ENCODE measurements at places on chromosomes 3 and 15.

- DNase-seq: peak; percentile 24
Observed at GRCh38 chr3:30319713-30320112, 286.7 kb upstream of the TGFBR2 start.

DNA sequence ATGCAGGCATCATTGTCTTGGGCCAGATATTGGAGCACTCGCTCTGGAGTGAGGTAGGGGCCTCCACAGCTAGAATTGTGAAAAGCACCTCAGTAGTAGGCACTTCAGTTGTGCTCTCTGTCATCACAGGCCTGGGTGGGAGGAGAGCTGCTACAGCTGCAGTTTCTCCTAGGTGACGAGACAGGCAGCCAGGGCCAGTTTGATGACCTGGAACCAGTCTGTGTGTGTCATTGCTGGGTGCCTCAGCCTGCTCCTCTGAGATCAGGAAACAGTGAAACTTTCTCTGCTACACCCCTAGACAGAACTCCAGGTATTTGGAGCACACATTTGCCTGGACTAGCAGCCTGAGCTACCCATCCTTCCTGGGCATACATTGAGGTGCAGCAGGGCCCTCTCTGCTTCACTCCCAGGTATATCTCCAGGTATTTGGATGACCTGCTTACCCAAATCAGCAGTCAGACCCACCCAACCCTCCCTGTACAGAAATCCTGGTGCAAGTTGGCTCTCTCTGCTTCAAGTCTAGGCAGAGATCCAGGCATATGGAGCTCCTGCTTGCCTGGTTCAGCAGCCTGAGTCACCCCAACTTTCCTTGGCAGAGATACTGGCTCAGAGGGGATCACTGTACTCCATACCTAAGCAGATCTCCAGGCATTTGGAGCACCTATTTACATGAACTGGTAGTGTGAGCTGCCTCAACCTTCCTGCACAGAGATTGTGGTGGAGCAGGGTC, 54.3 kb upstream of the SGO1 start:
- DNase-seq: no peak

GRCh38 chr15:80568876-80569605, 126.1 kb upstream of the ABHD17C start:
- DNase-seq: no peak

DNA sequence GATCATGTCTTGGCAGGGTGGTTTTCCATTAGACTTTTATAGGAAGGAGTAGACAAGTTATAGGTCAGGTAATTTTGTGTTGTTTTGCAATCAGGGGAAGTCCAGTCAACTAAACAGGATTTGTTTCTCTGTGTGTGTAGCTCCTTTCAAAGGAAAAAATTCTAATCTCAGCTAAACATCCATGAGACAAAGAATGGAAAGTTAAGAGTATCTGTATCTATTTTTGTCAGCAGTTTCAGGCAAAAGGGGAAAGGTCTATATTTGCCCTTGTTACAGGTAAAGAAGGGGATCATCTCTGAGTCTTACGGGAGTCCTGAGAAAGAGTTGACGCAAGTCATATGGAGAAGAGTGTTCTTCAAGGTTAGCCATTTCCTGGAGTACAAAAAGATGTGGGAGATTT, 79.3 kb downstream of the GAP43 start:
- DNase-seq: no peak

DNA sequence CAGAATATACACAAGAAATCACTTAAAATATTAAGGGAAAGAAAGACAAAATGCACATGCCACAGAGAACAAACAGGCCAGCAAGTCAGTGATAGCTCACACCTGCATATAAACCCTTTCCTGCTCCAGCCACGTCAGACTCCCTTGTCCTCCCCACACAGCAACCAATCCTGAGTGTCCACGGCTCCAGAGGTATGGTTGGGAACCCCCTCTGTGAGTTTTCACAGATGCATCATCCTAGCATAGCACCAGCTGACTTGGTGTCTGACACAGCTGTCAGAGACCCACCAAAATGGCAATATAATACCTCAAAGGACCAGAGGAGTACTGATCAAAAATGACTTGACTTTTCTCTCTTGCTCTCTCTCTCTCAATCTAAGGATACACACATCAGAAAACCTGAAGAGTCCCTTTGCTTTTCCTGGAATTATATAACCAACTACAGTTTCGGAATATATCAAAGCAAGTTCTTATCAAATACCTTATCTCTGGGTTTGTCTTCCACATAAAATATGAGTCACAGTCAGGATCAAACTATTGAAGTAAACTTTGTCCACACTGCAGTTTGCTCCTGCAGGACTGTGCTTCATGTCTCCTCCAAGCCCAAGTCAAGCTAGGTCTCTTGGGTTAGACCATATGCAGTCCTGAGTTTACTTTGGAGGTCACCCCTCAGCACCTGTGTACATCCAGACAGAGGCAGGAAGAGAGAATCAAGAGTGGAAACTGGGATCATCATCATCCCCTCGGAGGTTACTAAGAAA, 187.1 kb upstream of the THBS1 start:
- no peak for DNase-seq

DNA sequence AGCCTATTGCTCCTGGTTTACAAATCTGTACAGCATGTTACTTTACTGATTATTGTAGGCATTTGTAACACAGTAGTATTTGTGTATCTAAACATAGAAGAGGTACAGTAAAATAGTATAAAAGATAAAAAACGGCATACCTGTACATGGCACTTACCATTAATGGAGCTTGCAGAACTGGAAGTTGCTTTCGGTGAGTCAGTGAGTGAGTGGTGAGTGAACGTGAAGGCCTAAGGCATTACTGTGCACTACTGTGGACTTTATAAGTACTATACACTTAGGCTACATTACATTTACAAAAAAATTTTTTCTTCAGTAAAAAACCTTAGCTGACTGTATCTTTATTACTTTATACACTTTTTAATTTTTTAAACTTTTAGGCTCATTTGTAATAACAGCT, 90.9 kb downstream of the RAP2B start:
- no peak for DNase-seq

DNA sequence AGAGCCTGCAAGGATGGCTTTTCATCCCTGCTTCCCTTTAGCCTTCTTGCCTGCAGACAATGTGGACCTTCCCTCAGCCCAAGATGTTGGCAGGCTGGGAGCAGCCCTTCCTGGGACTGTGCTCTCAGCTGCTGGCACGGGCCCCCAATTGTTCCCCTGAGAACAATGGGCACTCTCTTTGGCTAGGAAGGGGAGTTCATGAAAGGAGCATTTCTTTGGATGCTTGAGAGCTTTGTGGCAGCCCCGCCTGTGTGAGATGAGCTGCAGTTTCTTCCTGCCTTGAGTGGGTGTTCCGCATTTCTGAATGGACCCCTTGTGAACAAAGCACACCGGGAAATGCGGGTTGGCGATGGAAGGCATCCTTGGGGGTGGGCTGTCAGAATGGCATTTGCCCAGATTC, 35.0 kb upstream of the BSN start:
- DNase-seq: no peak

- DNase-seq: no peak
Observed at GRCh38 chr3:138361561-138361971, 13.2 kb downstream of the MRAS start.

GRCh38 chr3:33447958-33448357, 7.8 kb upstream of the UBP1 start:
- no peak for DNase-seq

DNA sequence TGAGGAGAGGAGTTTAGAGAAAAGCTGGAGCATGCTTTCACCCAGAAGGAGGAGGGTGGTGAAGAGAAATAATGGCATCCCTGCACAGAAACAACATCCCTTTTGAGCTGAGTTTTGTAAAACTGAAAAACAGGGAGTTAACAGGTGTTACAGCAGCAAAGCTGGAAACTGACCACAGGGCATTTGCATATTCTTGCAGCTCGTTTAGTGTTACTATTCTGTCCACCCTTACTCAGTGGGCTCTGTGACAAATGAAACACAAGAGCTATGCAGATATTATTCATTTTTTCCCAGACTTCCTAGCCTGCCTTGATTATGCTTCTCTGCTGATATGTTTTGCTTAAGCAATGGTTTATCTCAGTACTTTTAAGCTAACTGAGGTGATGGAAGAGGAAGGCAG, 272.0 kb downstream of the NEK10 start:
- DNase-seq: no peak

DNA sequence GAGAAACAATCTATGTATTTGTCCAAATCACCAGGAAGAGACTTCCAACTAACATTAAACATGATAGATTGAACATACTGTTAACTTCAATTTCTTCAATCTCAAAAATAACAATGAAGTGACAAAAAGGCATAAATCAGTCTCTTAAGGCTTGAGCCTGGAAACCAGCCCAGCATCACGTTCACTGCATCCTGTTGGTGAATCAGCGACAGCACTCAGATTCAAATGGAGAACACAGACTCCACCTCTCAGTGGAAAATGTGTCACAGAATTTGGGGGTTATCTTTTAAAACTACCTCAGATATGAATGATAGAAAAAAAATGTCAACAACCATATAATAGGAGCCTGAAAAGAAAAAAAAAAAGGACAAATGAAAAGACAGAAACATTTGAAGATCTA, 212.0 kb downstream of the MINAR1 start:
- DNase-seq: no peak

DNA sequence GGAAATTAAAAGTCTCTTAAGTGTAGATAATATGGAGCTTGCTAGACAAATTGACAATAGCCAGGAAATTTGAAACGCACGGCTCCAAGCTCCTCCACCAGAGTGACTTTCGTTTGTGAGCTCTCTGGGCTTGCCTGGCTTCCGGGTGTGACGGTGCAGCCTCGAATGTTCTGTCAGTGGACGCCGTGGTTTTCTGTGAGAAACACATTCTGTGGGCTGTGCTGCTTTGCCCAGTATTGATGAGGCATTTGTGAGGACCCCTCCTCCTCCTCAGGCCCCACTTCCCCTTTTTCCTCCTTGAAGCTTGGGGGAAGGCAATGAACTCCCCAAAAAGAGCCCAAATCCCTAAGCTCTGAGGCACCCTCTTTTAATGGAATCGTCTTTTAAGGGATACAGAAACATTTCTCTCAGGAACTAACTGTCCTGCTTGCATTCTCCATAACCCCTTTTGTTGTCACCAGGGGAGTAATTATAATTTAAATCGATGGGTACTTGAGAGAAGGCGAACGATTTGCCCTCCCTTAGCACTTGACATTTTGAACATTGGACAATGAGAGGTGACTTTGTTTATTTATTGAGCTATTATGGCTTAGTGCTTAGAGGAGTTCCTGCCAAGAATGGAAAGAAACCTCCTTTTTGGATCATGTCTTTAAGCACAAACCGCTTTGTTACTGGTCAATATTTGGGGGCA, 40.8 kb downstream of the POLR2M start:
- DNase-seq: peak; percentile 46

- DNase-seq: no peak
Observed at GRCh38 chr15:36905908-36906307, 194.4 kb downstream of the MEIS2 start.

GRCh38 chr3:58737644-58738043, 71.1 kb upstream of the FAM3D start:
- no peak for DNase-seq

GRCh38 chr15:81789403-81789802, 256.4 kb downstream of the MEX3B start:
- no peak for DNase-seq

DNA sequence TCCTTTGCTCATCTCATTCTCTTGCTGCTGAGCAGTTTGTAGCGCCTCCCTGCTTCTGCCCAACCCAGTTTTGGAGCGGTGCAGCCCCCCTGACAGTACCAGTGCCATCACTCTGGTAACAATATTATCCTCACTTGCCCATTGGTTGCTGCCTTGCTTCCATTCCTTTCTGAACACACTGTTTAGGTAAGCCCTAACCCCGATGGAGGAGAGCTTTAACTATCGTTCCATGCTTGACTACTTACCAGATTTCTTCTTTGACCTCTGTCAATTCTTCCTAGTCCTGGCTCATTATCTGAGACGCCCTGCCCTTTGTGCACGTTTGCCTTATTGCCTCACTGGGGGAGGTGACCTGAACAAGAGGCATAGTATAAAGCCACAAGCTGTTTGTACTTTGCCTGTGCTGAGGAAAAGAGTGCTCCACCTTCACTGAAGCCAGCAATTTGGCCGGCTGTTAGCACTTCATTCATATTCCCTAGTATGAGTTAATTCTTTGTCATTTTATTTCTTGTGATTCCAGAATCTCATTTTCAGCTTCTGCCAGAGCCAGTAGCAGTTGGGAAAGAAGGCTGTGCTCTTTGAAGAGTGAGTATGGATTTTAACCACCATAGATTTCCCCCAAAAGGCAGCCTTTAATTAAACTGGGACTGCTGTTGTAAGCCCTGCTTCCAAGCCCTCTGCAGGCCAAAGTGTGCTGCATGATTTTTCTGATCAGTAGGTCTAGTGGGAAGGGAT, 11.9 kb downstream of the ABHD6 start:
- no peak for DNase-seq

DNA sequence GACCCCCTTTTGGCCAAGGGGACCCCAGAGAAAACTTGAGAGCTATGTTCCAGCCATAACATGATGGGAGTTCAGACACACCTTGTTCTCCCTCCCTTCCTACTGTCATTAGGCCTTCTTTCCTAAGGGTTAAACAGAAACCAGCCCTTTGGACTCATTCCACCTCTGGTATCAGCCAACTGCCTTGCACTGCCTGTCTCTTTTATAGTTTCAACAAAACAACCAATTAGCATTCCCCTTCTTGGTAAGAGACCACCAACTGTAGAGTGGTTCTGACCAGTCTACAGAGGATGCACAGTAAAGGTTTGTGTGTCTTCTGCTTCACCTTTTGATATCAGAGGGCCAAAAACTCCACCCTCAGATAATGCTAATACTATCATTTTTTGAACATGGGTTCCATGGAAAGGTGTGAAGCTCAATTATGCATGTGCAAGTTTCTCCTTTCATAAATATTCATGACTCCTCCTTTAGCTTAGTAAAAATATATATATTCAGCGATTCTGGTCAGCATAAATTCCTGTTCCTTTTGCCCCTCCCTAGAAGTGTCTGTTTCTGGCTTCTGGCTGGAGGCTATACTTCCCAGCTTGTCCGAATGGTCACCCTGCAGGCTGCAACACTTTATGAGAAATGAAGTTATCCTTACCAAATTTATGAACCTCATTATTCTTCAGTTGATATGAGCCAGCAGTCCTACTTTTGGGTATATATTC, 55.9 kb downstream of the SERP1 start:
- no peak for DNase-seq

DNA sequence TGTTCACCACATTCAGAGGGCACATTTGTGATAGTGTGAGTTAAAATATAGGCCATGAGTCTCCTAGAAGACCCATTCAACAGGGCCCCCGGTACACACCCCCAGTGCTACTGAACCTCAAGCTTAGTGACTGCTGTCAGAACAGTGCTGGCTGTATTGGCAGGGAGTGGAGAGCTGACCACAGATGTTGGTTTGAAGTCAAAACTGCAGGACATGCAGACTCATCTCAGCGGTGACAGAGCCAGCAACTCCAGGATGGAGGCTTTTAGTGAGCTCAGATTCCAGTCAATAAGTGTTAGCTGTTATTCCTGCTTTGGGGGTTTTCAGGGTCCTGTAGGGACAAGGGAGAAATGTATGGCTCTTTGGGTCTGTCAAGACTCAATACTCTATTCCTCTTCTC, 29.1 kb downstream of the PRR20G start:
- DNase-seq: no peak

GRCh38 chr3:100113723-100114412, 433 bp downstream of the FILIP1L start:
- no peak for DNase-seq

GRCh38 chr3:59289831-59290230, 240.0 kb upstream of the CFAP20DC start:
- no peak for DNase-seq

GRCh38 chr3:52110502-52110901, 43.7 kb downstream of the POC1A start:
- DNase-seq: no peak

Measured in right hindlimb (tissue), 1 donor.